ENCODE measurements at places on chromosomes 2 and 18. TPM values are rescaled to one million over a fixed set of nuclear protein-coding genes. Genes with fewer than 3 reads are reported as not detected.

PLGLB2 gene
- not detected for polyA plus RNA-seq

TUBA4B gene
- polyA plus RNA-seq, result 0.11 TPM

CAVIN2 gene
- not detected for polyA plus RNA-seq

CPO gene
- polyA plus RNA-seq, result not detected

DNAJC5G gene
- polyA plus RNA-seq, result not detected

ANKRD30B gene
- polyA plus RNA-seq, result not detected

PRSS56 gene
- polyA plus RNA-seq, result not detected

SLC16A14 gene
- polyA plus RNA-seq, result 4.4 TPM

ENOSF1 gene
- 35.8 TPM for polyA plus RNA-seq

FABP1 gene
- polyA plus RNA-seq, result not detected

GKN2 gene
- not detected for polyA plus RNA-seq

MARS2 gene
- polyA plus RNA-seq, result 22.4 TPM

ARHGAP28 gene
- polyA plus RNA-seq, result not detected

CPS1 gene
- 0.49 TPM for polyA plus RNA-seq

VWC2L gene
- not detected for polyA plus RNA-seq

GRB14 gene
- polyA plus RNA-seq, result not detected

EIPR1 gene
- 43.2 TPM for polyA plus RNA-seq

RGPD3 gene
- polyA plus RNA-seq, result 0.09 TPM

CABLES1 gene
- polyA plus RNA-seq, result 3.4 TPM

GNAL gene
- polyA plus RNA-seq, result 0.24 TPM

HAT1 gene
- 228 TPM for polyA plus RNA-seq
